ENCODE measurements at places on chromosomes 5 and 9. TPM values are rescaled to one million over a fixed set of nuclear protein-coding genes. Genes with fewer than 3 reads are reported as not detected.
A peak's percentile ranks its signal among the peaks of the same experiment; 100 is the strongest.

GRCh38 chr5:67066815-67067214, 129.8 kb downstream of the CD180 start:
- no peak for DNase-seq

The PCDHA7 gene
- not detected for total RNA-seq

DNA sequence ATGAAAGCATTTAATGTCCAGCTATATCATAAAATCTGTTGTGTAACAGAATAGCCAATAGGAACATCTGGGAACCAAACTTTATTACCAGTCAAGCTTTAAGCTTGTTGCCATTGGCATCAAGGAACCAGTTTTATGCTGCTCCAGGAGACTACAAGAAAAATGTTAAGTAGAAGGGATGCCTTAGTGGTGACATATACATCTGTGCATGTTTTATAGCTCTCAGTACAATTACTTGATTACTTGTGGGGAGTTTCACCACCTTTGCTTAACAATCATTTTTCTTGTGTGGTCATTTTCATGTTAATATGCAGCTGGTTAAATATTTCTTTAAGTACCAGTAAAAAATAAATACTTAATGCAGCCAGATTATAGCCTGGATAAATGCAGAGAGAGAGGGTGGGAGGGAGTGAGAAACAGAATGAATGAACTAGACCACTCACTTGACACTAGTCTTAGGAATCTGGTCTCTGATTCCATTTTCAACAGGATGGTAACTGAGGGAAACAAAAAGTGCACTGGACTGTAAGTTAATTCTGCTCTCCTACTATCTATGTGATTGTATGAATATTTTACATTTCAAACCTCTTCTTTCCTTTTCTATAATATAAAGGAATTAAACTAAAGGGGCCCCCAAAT, 35.7 kb upstream of the LURAP1L start:
- DNase-seq = no peak

DNA sequence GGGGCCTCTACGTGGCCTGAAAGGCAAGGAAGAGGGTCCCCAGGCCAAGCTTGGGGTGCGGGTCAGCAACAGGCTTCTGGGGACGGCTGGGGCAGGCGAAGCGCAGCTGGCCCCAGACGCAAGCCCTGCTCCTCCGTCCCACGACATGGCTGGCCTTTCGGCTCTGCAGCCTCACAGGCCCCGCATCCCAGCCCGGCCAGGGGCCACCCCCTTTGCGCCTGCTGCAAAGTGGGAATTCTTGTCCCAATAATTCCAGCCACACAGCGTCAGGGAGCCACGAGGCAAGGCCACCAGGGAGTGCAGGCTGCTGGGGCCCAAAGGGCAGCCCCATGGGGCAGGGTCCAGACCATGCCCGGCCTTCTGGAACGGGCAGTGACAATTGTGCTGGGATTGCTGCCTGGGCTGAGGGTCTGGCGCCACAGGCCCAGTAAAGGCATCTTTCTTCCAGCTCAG, 1.1 kb upstream of the ENTPD2 start:
- no peak for DNase-seq

DNA sequence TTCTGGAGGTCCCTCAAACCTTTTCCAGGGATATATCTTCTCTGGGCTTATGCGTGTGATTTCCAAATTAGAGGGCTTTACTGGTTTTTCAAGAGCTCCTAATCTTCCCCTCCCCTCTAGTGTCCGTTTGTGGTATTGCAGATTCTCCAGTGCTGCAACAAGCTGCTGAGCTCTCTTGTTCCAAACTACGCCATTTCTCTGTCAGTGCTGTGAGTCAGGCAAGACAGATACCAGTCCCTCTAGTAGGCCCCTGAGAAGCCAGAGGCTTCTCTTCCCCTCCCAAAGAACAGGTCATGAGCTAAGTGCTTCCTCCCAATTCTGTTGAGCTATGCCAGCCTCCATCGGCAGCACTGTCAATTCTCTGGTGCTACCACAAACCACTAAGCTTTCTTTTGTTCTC, 149.5 kb downstream of the FANCC start:
- peak; percentile 11 for DNase-seq

- no peak for DNase-seq
Observed at GRCh38 chr9:123471843-123472570, 116.0 kb downstream of the CRB2 start.

The WDR31 gene
- total RNA-seq = 0.14 TPM

The PCDHGC3 gene
- not detected for total RNA-seq

DNA sequence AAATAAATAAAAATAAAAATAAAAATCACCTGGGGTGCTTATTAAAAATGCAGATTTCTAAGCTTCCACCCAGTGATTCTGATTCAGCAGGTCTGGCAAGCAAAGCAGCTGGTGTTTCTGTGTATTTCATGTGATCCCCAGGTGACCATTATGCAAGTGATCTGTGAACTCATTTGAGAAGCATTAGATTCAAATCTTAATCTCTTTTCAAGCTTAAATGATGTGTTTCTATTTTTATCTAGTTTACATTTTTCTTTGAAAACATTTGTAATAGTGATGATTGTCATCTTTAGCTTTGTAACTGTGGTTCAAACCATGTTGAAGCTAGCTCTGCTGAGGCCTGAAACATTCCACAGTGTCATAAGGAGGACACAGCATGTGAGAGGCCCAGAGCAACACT, 804.8 kb upstream of the ZNF608 start:
- DNase-seq = no peak

Measured in CD4-positive, alpha-beta T cell (primary cell).